ENCODE measurements at places on chromosomes 3 and 15.

DNA sequence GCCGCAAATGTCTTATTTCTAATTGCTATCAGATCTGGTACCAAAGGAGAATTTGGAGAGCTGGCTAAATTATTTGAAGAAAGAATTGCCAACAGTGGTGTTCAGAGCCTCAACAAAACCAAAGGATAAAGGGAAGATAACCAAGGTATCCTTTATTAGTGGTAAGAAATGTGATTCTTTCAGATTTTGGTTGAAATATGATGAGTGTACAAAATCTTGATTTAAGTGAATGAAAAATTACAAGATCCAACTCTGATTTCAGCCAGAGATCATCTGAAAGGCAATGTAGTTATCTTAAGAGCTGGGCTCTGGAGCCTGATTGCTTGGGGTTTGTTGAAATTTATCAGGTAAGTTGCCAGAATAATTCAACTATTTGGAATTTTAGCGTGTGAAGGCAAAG, 4.7 kb downstream of the GNL3 start:
- no peak for DNase-seq

GRCh38 chr3:71029770-71030169, 553.8 kb downstream of the FOXP1 start:
- DNase-seq: no peak

DNA sequence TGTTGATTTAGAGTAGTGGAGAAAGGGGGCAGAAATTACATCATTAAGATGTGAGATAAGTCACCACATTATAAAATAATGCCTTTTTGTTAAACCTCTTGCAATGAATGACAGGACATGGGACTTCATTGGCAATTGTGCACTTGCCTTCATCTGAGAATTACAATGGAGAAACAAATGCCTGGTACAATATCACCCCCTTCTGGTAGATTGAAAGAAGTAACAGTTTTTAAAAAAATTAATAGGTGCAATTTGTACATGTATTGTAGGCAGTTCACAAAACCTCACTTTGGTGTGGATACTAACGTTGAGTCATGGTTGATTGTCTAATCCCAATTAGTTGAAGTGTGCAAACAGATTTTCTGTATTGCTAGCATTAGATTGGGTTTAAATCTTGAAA, 4.6 kb upstream of the P2RY14 start:
- peak; percentile 71 for DNase-seq

DNA sequence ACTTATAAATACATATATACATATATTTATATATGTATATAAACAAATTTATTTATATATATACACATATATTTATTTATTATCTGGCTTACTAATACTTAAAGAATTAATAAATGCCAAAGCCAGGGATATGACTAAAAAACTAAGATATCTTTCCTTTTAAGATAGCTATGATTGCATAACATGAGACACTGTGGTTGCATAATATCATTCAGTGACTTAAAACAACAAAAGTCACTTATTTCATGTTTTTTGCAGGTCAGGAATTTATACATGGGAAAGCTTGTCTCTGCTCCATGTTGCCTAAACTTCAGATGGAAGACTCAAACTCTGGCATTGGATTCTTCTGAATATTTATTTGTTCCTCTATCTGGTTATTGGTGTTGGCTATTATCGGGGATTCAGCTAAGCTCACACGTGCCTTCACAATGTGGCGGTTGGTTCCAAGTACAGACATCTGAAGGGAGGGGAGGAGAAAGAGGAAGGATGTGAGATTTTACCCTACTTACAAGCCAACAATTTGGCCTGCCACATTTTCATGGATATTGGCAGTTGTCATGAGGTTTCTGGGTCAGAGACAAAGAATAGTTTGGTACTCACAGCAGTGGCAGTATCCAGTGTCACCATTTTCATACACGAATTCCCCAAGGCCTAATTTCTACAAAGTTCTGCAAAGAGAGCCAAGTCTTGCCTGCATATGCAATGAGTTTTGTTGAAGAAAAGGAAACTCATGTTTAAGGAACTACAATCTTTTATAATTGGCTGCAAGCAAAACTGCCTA, 381.6 kb downstream of the EPHA3 start:
- no peak for DNase-seq

- DNase-seq: peak; percentile 68
Measured at GRCh38 chr3:94069194-94069813, 6.4 kb downstream of the NSUN3 start.

GRCh38 chr3:152833089-152833488, 1.8 kb upstream of the P2RY1 start:
- no peak for DNase-seq

DNA sequence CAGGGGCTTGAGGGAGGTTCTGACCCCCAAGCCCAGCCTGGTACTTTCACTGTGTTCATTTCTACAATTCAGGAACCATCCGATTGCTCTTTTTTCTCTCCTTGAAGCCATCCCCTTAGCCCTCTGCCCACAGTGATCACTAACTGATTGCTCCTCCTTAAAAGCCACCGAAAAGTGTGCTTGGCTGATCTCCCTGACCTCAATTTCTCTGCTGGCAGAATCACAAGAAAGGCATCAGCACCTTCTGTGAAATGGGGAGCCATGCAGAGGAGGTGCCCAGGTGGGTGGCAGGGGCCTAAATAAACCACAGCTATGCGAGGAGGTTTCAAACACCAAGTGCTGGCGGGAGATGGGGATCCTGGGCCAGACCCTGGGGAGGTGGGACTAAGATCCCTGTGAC, 56.2 kb downstream of the SRGAP3 start:
- no peak for DNase-seq

- DNase-seq: no peak
Measured at GRCh38 chr15:82640672-82641071, 6.5 kb downstream of the CPEB1 start.

DNA sequence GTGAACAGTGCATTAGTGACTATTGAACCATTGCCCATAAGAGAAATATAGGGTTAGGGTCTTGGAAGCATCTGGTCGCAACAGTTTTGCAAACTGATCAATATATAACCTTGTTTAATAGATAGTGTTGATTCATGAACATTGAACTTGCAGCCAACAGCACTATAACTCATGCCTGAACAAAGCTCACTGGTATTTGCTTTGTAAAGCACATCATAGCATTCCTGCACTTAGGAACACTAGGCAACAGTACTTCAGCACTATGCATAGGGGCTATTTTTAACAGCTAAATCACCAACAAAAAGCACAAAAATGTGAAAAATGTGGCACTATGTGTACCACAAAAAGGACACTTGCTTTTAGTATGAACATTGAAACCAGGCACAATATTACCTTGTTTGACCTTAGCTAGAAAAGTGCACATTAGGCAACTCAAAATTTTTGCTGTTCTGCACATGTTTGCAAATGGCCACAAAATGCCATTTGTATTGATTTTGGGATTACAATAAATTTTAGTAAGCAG, 68.0 kb downstream of the OXNAD1 start:
- DNase-seq: no peak

- DNase-seq: no peak
Measured at GRCh38 chr3:122233101-122233952, 49.9 kb downstream of the CASR start.

DNA sequence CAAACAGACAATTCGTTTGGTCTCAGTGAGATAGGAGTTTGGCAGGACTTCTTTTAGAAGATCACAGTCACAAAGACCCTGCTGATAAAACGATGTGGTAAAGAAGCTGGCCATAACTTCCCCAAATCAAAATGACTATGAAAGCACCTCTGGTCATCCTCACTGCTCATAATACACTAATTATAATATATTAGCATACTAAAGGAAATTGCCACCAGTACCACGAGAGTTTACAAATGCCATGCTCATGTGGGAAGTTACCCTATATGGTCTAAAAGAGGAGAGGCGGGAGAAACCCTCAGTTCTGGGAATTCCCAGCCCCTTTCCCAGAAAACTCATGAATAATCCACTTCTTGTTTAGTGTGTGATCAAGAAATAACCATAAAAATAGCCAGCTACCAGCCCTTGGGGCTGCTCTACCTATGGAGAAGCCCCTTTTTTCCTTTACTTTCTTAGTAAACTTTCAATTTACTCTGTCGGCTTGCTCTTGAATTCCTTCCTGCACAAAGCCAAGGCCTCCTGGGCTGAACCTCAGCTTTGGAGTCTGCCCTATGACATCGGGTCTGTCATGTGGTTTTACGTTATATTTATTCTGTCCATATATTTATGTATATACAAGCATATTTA, 115.8 kb upstream of the IGSF10 start:
- no peak for DNase-seq

GRCh38 chr3:61701011-61701410, 139.6 kb downstream of the PTPRG start:
- no peak for DNase-seq

- peak; percentile 8 for DNase-seq
Measured at GRCh38 chr3:14532691-14533456, 7.3 kb downstream of the GRIP2 start.
